Urothelium cell line (cell line): ENCODE measurements at places on chromosomes 5 and 9.

DNA sequence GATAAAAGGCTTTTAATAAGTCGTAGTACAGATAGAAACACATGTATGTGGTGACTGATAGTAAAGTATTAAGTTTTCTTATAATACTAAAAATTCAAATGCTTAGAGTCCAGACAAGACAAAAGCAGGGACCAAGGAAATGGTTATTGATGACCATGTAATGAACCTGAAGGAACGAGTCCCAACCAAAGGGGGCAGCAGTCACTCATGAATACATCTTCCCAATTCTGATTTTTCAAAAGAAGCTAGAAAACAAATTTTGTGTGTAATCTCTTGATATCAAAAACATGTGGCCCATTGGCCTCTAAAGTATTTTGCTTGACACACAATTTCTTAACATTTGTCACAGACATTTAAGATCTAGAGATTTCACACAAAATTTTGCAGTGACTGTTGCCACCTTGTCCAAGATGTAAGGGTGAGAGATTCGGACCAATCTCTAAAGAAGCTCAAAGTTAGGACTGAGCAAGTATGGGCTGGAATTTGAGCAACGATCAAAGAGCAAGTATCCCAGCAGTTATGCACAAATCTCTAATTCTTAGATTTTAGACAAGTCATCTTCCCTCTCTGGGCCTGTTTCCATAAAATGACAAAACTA lies 66.8 kb downstream of the ARL15 start:
- peak; percentile 30 for DNase-seq

- no peak for DNase-seq
Measured at GRCh38 chr5:170262061-170263045, 29.6 kb downstream of the C5orf58 start.

DNA sequence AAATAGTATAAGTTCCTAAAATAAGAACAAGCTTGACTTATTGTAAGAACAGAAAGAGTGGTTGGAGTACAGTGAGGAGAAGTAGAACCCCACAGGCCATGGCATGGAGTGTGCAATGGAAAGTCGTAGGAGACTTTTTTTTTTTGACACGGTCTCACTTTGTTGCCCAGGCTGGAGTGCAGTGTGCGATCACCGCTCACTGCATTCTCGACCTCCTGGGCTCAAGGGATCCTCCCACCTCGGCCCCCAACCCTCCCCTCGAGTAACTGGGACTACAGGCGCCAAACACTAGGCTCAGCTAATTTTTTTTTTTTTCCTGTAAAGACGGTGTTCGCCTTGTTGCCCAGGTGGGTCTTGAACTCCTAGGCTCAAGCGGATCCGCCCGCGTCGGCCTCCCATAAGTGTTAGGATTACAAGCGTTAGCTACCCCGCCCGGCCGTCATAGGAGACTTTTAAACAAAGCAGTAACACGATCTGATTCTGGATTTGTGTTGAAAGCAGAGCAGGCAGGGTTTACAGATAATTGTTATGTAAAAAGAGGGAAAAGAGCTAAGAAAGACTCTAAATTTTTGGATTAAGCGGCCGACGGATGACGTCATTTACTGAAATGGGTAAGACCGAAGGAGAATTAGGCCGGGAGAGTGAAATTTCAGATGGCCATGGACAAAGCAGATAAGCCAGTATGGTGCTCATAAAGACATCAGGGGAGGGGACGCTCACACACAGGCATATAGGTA lies 752 bp downstream of the TSTD2 start:
- no peak for DNase-seq

- no peak for DNase-seq
Measured at GRCh38 chr5:86986837-86987236, 280.8 kb upstream of the RASA1 start.

DNA sequence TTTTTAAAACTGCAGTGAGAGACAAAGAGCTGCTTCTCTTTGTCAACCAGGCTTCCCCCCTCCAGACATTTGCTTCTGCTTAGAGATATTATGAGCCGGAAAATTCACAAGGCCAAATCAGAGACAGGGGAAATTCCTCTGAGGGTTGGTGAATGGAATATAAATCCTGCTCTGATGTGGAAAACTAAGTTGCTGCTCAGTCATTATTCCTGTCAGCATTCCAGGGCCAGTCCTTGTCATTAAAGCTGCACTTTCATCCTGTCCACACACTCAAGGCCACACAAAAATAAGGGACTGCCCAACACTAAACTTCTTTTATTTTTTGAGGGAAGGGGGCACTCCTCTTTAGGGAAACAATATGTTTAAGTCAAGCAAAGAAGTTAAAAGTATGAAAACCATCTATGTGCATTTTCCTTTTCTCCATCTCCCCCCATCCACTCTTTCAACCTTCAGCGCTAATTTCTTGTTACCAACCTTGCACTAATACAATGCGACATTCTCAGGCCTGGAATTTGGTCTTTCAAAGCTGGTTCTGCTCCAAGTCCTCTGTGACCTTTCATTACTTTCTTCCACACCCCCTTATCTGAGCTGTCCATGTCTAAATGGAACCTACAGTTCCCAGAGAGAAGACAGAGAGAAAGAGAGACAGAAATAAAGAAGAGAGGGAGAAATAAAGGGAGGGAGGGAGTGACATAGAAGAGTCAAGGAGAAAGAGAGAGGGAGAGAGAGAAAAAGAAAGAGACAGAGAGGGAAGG lies 118.9 kb upstream of the S1PR3 start:
- no peak for DNase-seq

DNA sequence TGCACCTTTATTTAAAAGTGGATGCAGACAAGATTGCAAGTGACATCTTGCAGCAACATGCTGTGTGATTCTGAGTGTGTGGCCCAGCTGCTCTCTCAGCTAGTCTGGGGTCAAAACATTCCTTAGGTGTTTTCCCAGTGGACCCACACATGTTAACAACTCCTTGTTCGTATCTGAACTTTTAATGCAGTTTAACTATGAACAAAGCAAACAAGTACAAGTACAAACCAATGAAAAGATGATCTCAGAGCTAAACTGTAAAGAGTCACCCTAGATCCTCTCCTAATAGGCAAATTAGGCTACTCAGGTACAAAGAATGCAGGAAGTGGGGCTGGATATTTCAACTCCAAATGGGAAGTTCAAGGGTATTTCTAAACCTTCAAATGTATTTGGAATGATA lies 108.4 kb downstream of the ENTREP1 start:
- DNase-seq: no peak
